ENCODE measurements at places on chromosomes 6 and 20.

DNA sequence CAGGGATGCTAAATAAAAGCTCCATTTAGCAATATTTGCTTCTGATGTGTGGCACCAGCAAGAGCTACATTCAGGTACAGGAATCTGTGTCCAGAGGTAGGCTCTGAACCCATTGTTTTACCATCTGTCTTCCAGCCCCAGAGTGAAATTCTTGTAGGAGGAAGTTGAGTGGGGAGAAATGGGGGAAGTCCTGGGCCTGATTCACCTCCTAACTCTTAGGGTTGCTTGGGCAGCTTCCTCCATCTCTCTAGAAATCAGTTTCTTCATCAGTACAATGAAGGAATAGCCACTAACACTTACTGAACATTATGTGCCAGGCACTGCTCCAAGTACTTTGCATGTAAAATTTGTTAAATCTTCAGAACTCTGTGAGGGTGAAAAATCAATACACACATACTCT is 35.1 kb upstream of the TSPYL1 start:
- no peak for DNase-seq

- peak; percentile 0 for DNase-seq
Measured at GRCh38 chr6:163226836-163227485, 187.6 kb upstream of the QKI start.

DNA sequence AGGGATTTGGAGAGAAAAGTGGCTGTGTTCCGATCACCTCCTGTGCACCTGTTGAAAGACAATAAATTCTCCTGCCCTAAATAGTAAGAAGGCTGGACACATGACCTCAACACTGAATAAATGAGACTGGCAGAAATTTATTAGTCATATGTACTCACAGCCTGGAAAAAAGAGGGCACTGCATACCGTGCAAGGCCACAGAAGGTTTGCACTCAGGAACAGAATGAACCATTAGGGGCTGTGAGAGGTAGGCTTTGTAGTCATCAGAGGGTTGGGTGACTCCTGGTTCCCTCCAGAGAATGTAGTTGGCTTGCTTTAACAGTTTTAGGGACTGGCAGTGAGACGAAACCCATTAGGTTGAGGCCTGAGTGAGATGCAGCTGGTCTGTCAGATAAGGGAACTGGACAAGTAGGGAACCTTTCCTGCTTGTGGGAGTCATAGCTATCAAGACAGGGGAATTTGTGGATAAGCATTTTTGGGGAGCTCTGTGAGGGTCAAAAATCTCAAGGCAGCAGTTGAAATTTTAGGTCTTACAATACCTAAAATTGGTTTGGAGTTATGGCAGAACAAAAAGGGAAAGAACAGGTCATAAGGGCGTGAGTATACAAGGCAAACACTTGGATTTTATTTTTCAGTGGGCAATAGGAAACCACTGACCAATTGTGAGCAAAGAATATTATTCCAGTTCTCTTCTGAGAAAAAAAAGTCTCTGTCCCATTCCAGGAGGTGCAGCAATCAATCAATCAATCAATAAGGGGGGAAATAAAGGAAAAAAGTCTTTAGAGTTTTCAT is 67.9 kb upstream of the BTN3A2 start:
- peak; percentile 60 for DNase-seq

GRCh38 chr20:4127344-4127743 is 112.0 kb upstream of the RNF24 start:
- no peak for DNase-seq

GRCh38 chr6:43995137-43995536 is 132.1 kb downstream of the MRPL14 start:
- no peak for DNase-seq

DNA sequence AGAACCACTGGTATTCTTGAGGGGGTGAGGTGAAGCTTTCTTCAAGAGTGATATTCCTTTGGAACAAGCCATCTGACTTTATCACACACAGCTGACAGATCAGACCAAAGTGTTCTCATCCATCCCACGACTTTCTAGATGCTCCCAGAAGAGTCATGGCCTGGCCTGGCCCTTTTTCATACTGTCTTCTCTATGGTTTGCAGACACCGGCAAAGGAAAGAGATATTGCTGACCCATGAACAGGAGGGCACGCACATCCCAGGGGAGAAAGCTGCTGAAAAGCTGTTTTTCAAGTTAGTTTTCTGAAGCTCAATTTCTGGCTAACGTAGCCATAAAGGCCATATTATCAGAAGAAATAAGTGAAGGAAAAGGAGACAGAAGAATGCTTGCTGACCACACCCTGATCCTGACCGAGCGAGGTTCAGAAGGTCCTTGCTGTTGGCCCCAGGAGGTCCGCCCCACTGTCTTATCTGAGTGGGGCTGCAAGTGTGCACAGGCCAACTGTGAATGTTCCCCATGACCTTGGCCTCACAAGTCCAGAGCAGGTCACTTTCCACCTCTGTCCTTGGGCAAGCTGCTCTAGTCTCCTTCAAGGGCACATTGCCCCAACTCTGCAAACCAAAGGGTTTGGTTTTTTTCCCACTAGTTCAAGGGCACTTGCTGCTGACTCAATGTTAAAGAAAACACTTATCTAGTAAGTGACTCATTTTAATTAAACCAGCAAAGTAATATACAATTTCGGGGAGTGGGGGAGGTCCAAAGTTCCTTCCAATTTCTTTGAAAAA is 2.0 kb downstream of the ACSS1 start:
- no peak for DNase-seq

DNA sequence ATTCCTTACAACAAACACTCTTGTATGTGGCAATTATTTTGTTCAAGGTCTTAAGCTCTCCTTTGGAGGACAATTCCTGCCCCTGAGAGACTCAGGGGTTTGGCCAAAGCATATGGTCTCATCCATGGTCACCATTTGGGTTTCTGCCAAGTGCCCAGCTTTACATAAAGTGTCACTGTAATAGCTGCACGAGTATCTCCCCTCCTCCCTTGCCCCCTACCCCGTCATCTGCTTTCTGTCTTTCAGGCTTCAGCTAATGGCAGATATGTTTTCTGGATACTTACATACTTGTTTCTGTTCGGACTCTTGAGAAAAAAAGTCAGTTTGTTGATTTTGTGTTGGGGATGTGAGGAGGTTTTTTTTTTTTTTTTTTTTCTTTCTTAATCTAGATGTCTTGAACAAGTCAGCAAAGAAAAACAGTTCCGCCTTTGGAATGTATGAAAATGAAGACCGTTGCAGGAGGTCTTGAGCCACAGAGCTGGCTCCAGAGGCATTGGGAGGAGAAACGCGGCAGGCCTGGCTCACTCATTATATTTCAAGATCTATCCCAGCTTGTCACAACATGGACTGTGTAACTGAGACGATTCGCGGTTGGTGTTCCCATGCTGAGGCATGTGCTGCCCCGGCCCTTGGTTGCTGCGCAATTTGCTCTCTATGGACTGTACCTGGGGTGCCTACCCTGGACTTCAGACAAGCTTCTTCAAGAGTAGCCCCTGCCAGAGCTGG is 32.6 kb upstream of the STX16 start:
- no peak for DNase-seq

- DNase-seq, result no peak
Measured at GRCh38 chr20:63521602-63522001, 1.0 kb downstream of the PPDPF start.

GRCh38 chr20:31722257-31723068 is at the start of gene BCL2L1:
Gene BCL2L1, minus strand, starts transcription at chr20:31722868. Its CDS starts 650 bp downstream, at chr20:31722218.
- DNase-seq, result peak; percentile 94

DNA sequence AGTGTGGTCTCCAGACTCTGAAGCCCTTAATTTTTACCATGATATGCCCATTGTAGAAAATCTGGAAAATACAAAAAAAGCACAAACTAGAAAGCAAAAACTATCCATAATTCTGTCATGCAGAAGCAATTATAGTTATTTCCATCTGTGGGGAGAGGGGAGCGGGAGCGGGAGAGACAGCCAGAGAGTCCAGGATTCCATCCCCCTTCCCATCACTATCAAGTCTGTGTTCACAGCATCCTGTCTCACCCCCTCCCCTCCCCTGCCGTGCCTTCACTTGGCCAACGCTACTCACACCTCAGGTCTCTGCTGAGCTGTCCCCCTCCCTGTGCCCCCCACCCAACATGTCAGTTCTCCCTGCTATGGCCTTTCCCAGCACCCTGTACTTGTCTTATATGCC is 14.5 kb downstream of the RIMS4 start:
- DNase-seq, result no peak

DNA sequence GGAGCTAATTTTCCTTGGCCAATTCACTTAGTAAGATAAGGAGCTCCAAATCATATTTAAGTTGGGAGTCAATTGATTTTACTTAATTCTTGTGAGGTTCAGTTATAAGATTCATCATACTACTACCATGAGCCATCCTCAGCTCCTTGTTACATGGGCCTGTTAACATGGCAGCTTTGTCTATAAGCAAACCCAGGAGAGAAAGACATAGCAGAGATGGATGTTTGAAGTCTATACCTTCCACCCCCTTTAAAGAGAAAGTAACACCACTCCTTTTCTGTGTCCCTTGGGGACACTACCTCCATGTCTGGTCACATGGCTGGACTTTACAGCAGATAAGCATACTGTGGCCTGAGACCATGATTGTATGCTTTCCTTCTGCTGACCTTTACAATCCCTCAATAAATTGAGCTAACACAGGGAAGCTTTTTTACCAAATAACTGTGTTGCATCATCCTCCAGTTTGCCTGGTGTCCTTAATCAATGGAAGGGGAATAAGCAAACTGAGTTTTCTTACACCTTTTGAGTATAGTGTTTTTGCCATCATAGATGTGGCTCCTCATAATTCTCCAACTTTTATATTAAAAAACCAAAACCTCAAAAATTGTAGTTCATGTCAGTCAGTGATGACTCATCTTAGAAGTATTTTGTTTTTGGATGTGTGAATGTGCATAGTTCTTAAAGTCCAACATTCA is 9.8 kb upstream of the ZNFX1 start:
- DNase-seq, result peak; percentile 47

DNA sequence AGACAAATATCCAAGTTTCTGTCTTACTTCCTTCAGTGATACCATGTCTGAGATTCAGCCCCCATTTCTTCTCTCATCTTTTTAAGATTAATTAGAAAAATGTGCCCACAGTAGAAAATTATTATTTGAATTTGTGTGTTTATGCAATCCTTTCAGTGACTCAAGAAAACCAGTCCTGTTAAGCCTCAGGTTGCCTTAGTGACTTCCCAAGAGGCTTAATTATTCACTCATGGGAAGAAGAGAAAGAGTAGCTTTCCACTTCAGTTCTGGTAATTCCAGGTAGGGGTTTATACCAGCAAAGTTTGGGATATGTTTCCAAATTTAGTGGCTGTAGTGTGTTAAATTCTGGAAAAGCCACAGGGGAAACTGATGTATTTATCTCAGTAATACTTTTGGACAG is 149.1 kb downstream of the RIMS1 start:
- DNase-seq, result no peak

- peak; percentile 11 for DNase-seq
Measured at GRCh38 chr6:3585320-3585935, 128.6 kb upstream of the SLC22A23 start.

- no peak for DNase-seq
Measured at GRCh38 chr6:166415306-166415705, 32.6 kb upstream of the MPC1 start.

- DNase-seq, result peak; percentile 14
Measured at GRCh38 chr6:157613011-157613522, 210.0 kb upstream of the SNX9 start.

DNA sequence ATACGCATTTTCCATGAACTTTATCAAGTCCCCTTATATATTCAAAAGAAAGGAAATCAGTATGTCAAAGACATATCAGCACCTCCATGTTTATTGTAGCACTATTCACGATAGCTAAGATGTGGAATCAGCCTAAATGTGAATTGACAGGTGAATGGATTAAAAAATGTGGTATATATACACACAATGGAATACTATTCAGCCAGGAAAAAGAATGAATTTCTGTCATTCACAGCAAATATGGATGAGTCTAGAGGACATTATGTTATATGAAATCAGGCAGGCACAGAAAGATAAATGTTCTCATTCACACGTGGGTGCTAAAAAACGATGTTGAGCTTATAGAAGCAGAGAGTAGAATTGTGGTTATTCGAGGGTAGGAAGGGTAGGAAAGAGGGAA is 5.3 kb downstream of the FIG4 start:
- DNase-seq, result no peak

Measured in SW480 (cell line).